Fibroblast of skin of back (primary cell): ENCODE measurements at places on chromosomes 1 and 21.

- DNase-seq: no peak
Observed at GRCh38 chr1:220974431-220974830, 95.2 kb downstream of the HLX start.

DNA sequence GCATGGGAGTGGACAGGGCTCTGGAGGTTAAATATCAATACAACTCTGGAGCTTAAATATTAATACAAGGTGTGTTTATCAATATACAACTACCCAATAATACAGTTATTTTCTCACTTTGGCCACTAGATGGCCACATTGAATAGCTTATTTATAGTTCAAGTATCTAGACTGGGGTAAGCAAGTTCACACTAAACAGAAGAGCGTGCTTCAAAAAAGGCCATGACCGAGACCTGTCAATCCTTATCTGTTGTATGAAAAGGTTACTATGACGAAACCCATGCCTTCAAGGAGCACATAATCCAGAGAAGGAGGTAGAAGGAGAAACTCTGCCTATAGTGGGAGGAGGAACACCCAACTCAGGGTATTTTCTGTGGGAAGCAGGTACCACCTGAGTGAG is 29.1 kb downstream of the CHML start:
- peak; percentile 71 for DNase-seq

DNA sequence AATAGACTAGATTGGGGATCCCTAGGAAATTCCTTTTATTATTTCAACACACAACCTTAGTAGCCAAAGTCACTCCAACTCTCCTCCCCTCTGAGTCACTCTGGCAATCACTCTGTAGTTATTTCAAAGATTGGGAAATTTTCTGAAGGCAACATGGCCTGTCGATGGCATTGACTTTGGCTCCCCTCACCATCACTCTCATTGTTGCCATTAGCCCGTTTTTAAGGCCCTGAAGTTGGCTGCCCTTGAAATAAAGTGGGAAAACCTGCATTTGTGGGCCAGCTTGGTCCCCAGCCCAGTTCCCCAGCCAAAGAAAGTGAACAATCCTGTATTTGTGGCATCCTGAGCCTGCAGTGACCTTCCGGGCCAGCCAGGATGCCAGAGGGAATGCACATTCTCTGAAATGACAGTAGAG is 52.5 kb downstream of the CDC7 start:
- DNase-seq: peak; percentile 64

GRCh38 chr1:184082541-184083415 is 31.2 kb downstream of the TSEN15 start:
- no peak for DNase-seq

DNA sequence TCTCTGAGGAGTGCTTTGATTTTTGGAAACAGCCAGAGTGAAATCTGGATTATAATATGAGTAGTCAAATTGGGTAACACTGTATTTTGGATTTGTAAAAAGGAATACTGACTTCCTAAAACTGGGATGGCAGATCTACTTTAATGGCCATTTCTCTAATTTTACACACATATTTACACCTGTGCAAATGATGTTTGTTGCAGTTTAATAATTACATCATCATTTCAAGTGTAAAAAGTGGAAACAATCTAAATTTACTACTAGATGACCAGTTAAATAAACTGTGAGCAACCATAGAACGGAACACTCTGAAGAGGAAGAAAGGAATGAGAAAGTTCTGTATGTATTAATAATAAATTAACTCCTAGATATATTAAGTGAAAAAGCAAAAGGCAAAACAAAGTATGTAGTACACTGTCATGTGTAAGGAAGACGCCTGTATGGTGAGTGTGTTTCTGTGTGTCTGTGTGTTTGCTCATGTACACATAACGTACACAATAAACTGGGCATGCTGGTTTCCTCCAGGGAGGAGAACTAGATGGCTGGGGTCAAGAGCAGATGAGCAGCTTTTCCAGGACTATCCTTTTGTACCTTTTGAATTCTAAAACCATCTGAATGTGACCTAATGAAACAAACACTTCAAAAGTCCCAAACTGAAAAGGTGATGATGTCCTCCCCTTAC is 2.9 kb upstream of the RHEX start:
- no peak for DNase-seq

DNA sequence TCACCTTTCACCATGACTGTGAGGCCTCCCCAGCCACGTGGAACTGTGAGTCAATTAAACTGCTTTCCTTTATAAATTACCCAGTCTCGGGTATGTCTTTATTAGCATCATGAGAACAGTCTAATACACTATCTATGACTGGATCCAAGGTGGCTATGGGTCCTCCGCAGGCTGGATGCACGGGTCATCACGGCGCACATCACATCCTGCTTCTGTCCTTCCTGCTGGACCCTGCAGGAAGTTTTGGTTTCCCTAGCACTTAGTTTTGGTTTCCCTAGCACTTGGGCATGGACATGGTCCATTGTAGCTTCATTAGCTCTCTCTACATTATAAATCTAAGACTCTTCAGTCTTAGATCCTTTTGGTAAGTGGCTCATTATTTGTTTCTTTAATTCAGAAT is 14.2 kb upstream of the PHC2 start:
- no peak for DNase-seq

DNA sequence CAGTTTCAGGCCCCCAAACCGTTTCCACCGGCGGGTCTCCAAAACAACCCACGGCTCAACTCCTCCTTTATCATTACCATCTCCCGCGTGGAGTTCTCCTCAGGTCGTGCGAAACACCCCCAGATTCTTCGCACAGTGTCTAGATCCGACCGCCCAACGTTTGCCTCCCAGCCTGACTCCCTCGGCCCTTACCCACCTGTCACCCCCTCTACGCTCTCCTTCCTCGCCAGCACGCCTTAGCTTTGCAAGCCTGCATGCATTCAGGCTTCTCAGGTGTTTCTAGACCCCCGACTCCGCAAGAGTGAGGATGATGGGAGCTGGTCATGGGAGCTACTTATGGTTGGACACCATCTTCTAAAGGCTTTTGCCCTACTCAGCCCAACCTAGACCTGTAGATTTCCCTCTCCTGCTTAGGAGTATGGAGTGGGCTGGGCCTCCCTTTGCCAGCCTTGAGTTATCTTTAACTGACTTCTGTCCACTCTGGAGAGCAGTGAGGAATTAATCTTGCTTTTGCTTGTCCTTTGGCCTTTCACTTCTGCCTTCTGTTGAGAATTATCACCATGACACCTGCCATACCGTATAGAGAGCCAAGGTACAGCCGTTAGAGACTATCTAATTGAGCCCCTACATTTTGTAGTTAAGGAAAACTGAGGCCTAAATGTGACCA is 865 bp downstream of the ATP5IF1 start:
- no peak for DNase-seq

DNA sequence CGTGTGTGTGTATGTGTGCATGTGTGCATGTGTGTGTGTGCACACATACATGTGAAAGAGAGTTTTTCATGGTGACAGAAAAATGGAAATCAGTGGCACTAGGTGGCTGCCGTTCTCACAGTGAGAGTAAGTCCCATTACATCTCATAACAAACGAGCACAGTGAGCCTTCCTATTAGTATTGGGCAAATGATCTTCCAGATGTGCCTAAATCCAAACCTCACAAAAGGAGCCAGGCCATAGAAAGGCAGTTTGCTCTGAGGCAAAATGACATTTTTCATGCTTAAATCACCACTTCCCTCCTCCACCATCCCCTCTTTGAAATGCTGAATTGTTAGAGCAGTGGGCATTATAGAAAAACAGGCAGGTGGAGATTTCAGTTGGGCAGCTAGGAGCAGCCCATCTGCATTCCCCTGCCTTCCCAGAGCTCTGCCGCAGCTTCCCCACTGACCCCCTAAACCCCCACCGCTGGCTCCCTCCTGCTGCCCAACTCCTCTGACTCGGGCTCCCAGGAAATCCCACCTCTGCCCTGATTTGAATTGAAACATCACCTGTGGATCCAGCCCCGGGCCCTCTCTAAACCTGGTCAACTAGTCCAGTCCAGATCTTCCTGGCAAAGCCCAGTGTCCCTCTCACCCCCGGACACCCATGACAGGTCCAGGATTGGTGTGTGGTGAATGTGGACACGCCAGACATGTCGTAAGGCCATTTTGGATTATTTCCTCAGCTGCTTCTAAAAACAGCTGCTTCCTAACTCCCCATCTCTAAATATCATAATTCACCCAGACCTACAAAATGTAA is 190.5 kb downstream of the SEC16B start:
- DNase-seq: no peak
